ENCODE measurements at places on chromosomes 11 and 22.

- DNase-seq = peak; percentile 49
These were observed 2.4 kb downstream of the FADS1 start for GRCh38 chr11:61814247-61814957.

DNA sequence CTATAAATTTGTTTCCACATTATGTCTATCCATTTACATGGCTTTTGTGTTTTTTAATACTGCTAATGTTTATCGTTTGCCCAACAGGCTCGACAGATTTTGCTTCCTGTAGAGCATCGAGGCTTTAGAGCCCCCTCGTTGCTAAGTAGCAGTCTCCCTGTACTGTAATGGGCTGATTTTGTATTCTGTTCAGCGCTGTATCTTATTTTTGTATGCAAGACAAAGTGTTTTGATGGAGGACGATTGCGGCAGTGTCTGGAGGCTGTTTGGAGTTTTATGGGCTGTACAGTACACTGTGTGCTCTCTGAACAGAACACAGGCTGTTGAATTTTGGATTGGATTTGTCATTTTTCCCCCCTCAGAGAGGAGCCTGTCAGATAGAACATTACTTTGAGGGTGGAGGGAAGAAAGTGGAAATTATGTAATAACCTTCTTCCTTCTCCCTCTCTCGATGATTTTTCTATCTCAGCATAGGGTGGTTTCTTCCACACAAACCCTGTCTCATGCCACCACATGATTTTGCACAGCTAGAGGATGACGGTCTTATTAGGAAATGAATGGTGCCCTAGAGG is 104.4 kb downstream of the ZBTB16 start:
- no peak for DNase-seq

DNA sequence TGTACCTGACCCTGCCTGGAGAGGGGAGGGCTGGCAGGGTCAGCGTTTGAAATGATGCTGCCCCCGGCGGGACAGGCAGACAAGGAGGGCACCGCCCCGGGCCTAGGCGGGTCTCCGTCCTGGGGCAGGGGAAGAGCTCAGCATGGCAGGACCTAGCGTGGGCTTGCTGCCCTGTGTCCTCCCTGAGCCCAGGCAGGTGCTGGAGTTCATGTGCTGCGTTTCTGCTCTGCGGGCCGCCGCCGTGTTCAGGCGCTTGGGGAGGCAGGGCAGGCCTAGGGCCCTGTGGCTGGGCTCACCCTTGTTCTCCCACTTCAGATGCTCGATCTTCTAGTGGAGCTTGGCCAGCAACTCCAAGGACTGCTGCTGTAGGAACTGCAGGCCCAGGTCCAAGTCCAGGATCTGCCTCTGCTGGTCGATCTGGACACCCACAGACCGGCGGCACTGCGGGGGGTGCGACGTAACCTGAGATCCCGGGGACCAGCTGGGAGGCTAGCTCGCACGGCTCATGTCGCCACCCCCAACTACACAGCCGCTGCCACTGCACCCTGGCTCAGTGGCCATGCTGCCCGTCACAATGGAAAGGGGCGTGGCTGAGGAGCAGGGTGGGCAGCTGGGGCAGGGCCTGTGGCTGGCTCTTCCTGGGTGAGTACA is 84.4 kb downstream of the MED15 start:
- DNase-seq = peak; percentile 29

- DNase-seq = no peak
These were observed 442.9 kb downstream of the AASDHPPT start for GRCh38 chr11:106520146-106520912.

DNA sequence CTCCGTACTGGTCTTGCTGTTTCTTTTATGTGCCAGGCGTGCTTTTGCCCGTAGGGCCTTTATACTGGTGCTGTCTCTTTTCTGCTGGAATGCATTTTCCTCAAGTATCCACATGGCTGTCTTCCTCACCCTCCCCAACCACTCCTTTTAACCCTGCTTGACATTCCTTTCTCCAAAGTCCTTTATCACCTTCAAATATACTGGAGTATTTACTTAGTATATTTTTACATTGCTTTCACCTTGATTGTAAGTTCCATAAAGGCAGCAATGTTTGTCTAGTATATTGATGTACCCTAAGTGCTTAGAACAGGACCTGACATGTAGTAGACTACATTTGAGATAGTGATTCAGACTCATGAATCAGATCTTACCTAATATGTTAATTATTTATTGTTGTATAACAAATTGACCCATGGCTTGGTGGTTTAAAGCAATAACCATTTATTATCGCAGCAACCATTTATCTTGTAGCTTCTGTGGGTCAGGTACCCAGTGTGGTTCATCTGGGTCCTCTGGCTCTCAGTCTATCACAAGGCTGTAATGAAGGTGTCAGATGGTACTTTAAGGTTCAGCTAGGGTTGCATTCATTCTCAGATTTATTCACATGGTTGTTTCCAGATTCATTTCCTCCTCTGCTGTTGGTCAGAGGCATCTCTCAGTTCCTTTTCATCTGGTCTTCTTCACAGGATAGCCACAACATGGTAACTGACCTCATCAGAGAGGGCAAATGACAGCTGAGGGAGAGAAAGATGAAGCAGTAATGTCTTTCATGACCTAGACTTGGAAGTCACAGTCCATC is 34.2 kb downstream of the DDX10 start:
- DNase-seq = no peak

- DNase-seq = peak; percentile 66
These were observed 13.4 kb downstream of the KDELR3 start for GRCh38 chr22:38481162-38481870.

GRCh38 chr11:36098087-36098486 is 154.2 kb downstream of the LDLRAD3 start:
- DNase-seq = no peak

DNA sequence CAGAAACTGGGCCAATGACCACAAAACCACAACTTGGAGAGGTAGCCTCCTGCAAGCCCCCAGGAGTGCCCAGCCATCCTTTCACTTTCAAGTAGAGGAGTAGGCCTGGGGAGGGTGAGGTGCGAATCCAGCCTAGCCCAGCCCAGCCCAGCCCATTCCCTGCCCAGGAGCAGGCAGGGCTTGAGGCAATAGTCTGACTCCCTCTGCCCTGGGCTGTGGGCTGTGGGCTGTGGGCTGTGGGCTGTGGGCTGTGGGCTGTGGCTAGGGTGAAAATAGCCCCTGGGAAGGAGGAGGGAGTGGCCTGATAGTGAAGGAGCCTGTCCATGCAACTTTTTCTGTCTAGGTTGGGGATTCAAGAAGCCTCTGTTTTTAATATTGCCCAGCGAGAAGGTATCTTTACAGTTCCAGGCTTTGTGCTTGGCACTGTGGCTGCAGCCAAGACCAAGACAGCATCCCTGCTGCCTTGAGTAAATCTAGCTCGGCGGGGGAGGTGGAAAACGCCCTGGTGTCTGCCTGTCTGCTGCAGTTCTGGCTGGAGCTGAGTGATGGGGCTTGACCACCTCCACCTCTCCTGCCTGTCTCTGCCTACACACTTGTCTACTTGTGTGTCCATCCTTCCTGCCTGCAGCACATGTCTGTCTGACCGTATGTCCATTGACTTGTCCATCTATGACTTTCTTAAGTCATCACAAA is 40.7 kb downstream of the LMO1 start:
- DNase-seq = no peak

DNA sequence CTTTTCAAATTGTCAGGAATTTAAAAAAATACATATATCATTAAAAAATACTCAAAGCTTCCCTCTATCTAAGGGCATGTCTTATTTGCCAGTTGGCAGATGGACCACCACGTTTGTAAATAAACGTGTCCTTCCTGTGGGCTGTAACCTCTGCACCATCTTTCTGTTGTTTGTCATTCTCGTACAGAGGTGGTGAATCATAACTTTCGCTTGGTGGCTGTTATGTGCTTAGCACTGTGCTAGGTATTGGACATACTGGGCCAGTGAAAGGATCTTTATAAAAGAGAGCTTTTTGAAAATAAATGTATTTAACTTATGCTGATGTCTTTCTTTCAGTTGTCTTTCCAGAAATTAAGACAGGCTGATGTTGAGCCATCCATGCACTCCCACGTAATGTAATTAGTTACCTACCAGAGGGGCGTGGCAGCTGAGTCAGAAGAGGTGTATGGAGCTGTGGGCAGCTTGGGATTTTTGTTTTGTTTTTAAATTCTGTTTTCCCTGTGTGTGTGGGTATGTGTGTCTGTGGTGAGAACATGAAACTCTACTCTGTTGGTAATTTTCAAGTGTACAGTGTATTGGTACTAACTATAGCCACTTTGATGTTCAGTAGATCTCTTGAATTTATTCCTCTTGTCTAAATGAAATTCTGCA is 62.7 kb downstream of the TECTA start:
- DNase-seq = no peak

DNA sequence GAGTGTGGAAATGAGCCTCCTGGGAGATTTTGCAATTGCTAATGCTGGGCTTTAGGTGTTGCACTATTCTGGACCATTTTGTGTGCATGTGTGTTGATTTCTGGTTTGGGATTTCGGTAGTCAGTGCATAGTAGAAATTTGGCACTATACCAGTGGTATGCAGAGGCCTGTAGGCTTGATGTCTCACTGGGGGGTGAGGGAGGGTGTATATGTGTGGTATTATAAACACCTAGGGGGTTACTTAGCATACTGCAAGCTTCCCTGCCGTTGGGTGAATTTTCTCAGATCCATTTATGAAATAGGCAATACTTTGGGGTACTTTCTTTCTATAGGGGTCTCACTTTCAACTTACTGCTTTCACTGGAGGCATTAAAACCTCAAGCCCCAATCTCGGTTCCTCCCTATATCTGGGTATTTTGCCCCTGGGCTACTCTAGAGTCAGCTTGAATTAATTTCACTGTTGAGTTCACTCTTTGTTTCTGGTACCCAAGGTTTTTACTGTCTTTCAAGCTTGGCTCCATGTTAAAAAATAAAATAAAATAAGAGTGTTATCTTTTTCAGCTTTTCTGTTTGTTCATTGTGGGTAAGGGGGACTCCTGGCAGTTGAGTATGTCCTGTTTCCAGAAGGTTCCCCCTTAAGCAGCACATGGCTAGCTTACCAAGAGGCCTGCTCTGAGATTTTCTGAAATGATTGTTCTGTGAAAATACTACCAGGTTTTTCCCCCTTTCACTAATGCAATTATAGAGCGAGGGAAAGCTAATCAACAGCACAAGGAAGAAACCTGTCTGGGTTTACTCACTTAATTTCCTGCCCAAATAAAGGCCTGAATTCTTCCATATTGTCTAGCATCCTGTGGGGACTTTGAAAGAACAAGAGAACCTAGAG is 45.8 kb downstream of the PPFIBP2 start:
- DNase-seq = no peak

DNA sequence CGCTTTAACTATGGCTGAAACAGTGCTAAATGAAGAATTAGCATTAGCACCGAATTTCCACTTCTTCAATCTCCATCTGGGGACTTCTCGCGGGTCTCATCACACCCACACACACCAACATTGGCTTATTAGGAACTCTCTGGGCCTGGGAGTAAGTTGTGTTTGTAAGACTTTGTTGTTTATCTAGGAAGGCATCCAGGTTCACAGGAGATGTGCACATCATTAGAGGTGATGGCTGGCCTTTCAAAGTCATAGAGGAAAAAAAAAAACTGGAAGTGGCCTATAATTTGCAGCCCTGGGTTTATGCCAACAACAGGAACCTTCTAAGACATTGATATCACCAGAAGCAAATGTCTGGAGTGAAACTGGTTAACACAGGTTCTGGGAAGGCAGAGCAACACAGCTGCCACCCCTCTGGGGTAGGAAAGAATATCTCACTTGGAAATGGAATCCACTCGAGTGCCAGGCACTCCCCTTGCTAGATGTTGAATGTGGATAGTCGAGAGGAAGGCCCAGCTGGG is 84.5 kb downstream of the TRAF6 start:
- DNase-seq = peak; percentile 58

DNA sequence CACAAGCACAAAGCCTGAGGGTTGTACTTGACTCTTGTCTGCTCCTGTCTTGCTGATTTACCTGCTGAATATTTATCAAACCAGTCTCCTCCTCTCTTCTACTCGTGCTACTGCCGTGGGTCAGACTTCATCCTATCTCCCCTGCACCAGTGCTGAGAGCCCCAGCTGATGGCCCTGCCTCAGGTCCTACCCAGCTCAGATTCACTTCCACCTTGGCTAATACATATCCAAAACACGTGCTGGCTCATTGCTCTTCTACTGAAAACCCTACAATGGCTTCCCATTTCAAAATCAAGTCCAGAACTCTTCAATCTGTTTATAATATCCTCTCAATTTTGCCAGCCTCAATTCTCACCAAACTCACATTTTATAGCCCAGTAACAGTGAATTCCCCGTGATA is 48.3 kb downstream of the RAB30 start:
- no peak for DNase-seq

GRCh38 chr11:55791606-55792005 is 3.8 kb upstream of the OR5D14 start:
- DNase-seq = no peak

DNA sequence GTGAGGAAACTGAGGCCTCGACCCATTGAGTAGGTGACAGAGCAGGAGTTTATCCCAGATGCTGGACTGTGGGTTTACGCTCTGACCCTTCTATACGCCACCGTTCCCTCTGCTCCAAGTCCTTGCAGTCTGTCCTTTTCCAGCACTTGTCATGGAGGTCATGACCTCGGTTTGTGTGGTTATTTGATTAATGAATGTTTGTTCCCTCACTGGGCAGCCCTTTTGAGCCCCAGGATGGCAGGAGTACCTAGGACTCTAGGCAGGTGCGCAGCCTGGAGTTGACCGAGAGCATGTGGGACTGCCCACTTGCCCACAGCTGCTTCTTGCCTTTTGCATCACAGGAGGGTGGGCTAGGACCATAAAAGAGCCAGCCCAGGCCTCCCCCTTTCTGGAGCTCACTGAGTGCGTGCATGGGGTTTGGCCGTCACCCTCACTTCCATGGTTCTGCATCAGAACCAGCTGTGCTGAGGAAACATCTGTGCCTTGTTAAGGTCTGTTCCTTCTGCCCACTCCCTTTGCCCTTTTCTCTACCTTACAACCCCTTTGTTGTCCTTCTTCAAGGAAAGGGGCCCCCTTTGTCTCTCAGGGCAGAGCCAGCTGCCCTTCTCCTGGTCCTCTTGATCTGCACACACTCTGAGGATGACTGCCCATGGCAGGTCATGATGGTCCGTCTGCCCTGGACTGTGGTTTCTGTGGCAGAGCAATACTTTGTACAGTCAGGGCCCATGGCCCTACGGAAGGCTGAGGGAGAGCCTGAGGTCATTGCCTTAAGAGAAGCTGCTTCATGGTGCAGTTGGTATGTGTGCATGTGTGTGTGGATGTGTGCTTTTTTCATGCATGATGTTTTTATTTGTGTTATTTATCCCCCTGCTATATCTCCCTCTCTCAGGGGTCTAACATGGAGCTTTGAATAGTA is 38.2 kb downstream of the BMAL1 start:
- DNase-seq = no peak

GRCh38 chr22:37905534-37906363 is at the start of gene MICALL1:
TSS of gene MICALL1 (plus strand) at chr22:37906297. CDS start at chr22:37906423, 126 bp downstream.
- DNase-seq = peak; percentile 84

- DNase-seq = peak; percentile 93
These were observed 24.8 kb downstream of the APOL5 start for GRCh38 chr22:35742342-35743100.

GRCh38 chr11:69156673-69157155 is 979 bp downstream of the SMIM38 start:
- peak; percentile 21 for DNase-seq

GRCh38 chr11:61090982-61091372 is 11.3 kb upstream of the CD5 start:
- no peak for DNase-seq

Measured in EH (cell line).